ENCODE measurements at places on chromosomes 13 and 19. TPM values are rescaled to one million over a fixed set of nuclear protein-coding genes. Genes with fewer than 3 reads are reported as not detected.

DNA sequence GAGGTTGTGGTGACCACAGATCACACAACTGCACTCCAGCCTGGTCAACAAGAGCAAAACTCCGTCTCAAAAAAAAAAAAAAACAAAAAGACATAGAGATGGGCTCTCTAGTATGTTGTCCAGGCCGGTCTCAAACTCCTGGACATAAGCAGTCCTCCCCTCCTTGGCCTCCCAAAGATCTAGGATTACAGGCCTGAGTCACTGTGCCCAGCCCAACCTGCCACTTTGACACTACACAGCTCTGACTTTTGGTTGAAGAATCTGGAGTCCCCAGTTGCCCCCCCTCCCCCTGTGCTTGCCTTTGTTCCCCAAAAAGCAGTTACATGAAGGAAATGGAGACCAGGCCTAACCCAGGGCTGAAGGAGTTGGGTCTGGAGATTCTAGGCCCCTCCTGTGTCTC, 12.9 kb downstream of the CARM1 start:
- no peak for DNase-seq

TNFRSF19 gene
- total RNA-seq: 4.1 TPM

GRCh38 chr19:4365341-4365740, 22.0 kb downstream of the MPND start:
- no peak for DNase-seq

GRCh38 chr13:99450416-99450815, 50.9 kb upstream of the TM9SF2 start:
- no peak for DNase-seq

MAP4K1 gene
- total RNA-seq: 1.5 TPM

- DNase-seq: no peak
These were observed 2512.0 kb downstream of the PCDH9 start for GRCh38 chr13:64718116-64718515.

P2RY11 gene
- 10.8 TPM for total RNA-seq

DNA sequence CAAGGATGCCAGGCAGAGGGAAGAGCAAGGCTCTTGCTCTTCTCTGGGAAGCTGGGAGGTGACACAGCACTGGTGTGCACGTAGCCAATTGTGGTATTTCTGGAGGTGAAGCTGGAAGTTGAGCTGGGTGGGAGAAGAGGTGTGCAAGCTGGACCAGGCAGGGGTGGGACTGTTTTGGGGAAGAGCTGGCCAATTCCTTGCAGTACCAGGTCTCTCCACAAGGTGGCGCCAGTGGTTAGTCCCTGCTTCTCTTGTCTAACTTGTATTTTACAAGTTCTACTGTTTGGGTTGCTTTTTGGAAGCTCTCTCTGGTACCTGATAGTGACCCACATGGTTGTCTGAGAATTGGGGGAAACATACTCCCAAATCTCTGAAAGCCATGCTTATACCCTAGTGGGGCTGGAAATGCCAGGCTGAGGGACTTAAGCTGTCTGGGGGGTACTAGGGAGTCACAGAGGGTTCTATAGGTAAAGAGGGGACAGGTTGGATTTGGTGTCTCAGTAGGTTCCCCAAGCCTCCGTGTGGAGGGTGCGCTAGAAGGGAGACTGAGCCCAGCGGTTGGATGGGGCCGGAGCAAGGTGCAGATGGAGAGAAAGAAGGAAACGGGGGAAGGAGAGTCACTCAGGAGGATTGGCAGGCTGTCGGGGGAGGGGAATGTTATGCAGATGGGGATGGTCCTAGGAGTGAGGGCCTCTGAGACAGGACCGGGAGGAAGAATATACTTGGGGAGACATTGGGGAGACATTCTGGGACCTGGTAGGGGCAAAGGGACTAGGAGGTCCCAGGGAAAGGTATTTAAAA, 3.0 kb downstream of the HPN start:
- peak; percentile 47 for DNase-seq

- DNase-seq: no peak
These were observed 182.5 kb downstream of the TEX29 start for GRCh38 chr13:111502957-111503356.

GRCh38 chr13:32446773-32447465, 19.0 kb upstream of the N4BP2L1 start:
- DNase-seq: no peak

ATCAY gene
- total RNA-seq: not detected

ZNF99 gene
- total RNA-seq: not detected

RAB3A gene
- 2.7 TPM for total RNA-seq

ZNF677 gene
- 12.1 TPM for total RNA-seq

GRCh38 chr13:110539894-110540293, 21.6 kb downstream of the RAB20 start:
- no peak for DNase-seq

KLK5 gene
- not detected for total RNA-seq

- peak; percentile 37 for DNase-seq
These were observed 7.7 kb upstream of the CRTC1 start for GRCh38 chr19:18675779-18676178.

- peak; percentile 87 for DNase-seq
These were observed at the start of gene TMEM38A for GRCh38 chr19:16660763-16661479. TSS of gene TMEM38A (plus strand) at chr19:16661139. CDS start at chr19:16661218, 79 bp downstream.

- peak; percentile 4 for DNase-seq
These were observed 121.5 kb upstream of the SLC10A2 start for GRCh38 chr13:103187721-103188156.

DNA sequence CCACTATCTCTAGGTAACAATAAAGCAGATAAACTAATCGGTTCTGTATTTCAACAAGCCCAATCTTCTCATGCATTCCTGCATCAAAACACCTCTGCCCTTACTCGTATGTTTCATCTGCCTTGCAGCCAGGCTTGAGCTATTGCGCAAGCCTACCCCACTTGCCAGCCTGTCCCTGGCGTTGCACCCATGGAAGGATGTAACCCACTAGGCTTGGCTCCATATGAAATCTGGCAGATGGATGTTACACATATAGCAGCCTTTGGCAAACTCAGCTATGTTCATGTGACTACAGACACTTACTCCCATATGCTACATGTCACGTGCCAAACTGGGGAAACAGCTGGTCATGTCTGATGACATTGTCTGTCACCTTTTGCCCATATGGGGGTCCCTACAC, 11.9 kb upstream of the ZNF549 start:
- no peak for DNase-seq

CYP4F12 gene
- not detected for total RNA-seq

DNA sequence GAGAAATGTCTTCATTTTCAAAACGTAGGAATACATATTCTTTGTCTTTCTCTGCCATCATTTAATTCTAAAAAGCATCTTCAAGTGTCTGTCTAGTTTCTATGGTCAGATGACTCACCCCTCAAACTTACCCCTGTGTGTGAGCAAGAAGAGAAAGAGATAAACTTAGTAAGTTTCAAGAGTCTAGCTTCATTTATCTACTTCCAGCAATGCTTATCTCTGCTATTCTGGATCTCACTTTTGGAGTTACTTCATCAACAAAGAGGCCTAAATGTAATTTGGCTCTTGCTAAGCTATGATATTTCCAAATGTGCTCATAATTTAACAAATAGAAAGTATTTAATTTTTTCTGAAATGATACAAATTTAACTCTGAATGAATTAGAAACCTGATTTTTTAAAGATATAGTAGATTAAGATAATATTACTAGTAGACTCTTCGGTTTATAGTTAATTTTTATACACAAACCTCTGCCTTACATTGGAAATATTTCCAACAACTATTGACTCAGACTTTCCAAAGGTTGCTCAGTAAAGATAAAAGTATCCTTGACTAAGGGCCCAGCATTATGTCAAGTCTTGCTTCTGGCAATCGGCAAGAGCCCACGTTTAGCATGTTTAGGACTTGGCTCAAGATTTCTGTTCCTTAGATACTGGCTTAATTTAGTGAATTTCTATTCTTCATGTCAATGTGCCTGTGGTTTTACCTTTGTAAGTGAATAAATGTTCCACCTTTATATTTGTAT, 1511.0 kb upstream of the SLC10A2 start:
- DNase-seq: no peak

DNA sequence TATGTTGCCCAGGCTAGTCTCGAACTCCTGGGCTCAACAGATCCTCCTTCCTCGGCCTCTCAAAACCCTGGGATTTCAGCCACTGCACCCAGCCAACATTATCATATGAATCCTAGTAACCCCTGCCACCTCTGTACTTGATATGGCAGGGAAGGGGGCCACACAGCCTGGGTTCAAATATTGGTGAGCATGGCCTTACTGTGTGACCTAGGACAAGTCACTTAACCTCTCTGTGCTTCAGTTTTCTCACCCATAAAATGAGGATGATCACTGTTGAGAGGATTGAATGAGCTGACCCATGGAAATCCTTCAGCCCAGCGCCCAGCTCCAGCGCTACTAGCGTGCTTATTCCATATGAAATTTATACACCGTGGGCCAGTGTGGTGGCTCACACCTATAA, 3.6 kb upstream of the COMP start:
- no peak for DNase-seq

C1QTNF9B gene
- not detected for total RNA-seq

DNA sequence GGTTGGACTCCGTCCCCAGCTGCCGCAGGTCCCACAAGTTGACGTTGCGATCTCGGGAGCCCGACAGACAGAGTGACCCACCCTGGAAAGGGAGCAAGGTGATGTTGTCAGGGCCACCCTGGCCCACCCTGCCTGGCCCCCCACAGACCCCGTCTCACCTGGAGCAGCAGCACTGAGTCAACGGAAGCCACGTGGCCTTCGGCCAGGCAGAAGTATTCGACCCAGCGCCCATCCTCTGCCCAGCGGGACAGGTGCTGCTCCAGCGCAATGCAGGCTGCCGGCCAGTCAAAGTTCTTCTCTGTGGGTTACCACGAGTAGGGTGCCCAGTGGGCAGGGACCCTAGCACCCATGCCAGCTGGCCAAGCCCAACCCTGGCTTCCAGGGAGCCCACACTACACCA, 1.8 kb downstream of the FBXW9 start:
- no peak for DNase-seq

- no peak for DNase-seq
These were observed 62.9 kb downstream of the ZC3H13 start for GRCh38 chr13:45989607-45990006.

SULT2B1 gene
- total RNA-seq: not detected

GRCh38 chr19:2574478-2574931, 98.6 kb downstream of the GADD45B start:
- no peak for DNase-seq

DNA sequence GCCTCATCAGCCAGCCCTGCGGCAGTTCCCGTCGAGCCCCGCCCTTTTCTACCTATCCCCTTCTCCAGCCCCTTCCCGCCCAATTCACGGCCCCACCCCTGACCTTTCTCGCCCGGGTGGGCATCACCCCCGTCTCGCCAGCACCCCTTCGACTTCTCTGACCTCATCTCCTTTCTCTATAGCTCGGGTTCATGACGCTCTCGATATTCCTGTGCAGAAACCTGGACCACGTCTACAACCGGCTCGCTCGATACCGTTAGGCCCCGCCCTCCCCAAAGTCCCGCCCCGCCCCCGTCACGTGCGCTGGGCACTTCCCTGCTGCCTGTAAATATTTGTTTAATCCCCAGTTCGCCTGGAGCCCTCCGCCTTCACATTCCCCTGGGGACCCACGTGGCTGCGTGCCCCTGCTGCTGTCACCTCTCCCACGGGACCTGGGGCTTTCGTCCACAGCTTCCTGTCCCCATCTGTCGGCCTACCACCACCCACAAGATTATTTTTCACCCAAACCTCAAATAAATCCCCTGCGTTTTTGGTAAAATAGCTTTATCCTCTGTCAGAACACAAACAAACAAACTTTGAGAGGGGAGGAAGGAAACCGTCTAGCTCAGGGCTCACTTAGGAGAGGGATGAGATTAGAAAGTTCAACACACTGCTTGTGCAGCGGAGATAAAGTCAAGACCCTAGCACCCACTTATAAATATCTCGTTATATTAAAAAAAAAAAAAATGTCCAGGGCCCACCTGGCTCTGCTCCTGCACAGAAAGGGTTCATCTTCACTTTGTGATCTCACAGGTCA, 5.1 kb downstream of the CD37 start:
- no peak for DNase-seq

- no peak for DNase-seq
These were observed 21.9 kb downstream of the IGFL1 start for GRCh38 chr19:46251416-46251815.

All from SJCRH30 (cell line).